ENCODE measurements at places on chromosomes 11 and 22. TPM values are rescaled to one million over a fixed set of nuclear protein-coding genes. Genes with fewer than 3 reads are reported as not detected.

GRCh38 chr11:72231396-72232259, 7.1 kb downstream of the INPPL1 start:
- DNase-seq = no peak

FIBIN gene
- 1.6 TPM for polyA plus RNA-seq

HTR3A gene
- not detected for polyA plus RNA-seq

- DNase-seq = no peak
These were observed 52.6 kb downstream of the PITPNB start for GRCh38 chr22:27866135-27867084.

FXYD2 gene
- 105 TPM for polyA plus RNA-seq

RIBC2 gene
- polyA plus RNA-seq = 0.25 TPM

DNA sequence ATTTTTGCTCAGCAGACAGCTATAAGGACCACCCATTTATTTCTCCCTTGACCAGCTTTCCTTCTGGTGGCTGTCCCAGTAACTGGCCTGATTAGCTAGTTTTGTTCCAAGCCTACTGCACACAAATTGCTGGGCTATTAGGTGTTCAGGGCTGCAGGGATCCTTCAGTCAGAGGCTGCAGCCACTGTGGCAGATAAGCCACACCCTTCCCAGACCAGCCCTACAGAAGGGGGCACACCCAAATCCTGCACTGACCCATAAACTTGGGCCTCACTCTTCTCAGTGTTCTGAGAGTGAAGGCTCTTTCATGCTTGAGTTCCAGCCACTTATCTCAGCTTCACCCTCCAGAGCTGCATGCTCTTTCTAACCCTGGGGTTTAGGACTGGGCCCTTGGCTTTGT, 200.0 kb downstream of the AASDHPPT start:
- DNase-seq = no peak

DNA sequence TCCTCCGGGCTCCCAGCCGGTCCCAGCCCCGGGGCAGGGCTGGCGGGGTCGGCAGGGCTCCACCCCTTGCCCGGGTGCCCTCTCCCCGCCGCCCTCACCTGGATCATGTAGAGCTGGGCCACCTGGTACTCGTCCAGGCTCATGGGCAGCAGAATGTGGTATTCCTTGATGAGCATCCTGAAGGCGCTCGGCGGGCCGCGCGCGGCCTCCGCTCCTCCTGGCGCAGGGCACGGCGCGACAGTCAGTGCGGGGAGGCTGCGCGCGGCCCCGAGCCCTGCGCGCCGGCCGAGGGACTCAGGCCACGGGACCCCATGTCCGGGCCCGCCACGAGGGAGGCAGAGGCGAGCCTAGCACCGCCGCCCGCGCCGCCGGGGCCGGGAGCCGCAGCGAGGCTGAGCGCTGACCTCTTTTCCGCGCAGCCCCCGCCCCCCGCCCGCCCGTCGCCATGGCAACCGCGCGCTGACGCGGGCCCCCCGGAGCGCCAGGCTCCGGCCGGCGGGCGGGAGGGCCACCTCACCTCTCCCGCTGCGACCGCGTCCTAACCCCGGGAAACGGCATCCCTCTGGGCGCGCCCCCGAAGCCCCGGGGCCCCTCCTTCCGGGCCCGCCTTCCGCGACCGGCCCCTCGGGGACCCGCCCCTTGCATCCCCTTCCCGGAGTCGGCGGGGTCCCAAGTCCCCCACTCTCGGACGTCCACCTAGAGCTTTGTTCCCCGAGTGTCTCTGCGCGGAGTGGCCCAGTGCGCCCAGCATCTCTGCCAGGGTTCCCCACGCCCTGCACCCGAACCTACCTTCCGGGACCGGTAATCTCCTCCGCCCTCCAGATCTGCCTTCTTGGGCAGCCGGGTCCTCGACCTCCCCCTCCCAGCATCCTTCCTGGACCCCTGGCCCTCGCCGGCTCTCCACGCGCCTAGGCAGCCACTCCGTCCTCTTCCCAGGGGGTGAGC, 886 bp downstream of the PITPNM1 start:
- no peak for DNase-seq

MYEOV gene
- polyA plus RNA-seq = not detected

GRCh38 chr22:32219026-32219425, 14.2 kb upstream of the RFPL2 start:
- DNase-seq = no peak

DNA sequence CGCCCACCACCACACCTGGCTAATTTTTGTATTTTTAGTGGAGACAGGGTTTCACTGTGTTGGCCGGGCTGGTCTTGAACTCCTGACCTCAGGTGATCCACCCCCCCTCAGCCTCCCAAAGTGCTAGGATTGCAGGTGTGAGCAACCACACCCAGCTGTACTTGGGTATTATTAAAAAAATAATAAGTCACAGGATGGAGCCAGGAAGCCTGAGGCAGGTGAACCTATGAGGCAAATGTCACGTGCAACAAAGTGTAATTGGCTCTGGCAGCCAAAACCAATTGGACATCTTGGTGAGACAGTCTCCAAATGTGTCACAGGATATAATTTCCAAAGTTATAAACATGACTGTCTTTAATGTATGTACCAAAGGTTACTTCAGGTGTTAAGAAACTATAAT, 24.0 kb upstream of the MALAT1 start:
- no peak for DNase-seq

DNA sequence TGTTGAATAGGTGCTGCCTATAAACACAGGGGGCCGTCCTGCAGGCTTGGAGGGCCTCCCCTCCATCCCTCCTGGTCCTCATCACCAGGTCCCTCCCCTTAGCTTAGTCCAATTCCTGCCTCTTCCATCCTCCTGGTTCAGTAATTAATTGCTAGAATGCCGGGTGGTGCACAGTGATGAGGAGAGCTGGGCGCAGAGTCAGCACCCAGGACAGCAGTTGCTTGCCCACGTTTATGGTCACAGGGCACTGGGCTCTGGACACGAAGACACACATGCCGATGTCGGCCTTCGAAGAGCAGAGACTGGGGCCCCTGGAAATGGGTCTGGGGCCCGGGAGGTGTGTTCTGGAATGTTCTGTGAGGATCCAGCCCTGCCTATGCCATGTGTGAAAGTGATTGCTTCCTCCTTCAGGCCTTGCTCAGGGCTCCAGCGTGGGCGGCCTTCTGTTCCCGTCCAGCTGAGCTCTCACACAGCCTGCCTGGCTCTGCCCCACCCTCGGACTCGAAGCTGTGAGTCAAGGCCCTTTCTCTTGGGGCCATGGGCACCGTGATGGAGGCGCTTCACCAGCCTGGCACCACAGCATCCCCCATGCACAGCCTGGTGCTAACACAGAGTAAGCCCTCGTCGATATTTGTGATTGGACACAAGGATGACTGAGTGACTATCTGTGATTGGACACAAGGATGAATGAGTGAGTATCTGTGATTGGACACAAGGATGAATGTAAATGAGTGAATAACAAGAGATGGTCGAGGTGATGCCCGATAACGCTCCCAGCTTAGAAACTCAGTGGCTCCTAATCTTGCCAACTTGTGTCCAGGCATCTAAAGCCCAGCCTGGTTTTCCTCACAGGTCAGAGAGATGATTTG, 884.7 kb downstream of the BRD1 start:
- peak; percentile 27 for DNase-seq

SYT12 gene
- polyA plus RNA-seq = 0.47 TPM

DNA sequence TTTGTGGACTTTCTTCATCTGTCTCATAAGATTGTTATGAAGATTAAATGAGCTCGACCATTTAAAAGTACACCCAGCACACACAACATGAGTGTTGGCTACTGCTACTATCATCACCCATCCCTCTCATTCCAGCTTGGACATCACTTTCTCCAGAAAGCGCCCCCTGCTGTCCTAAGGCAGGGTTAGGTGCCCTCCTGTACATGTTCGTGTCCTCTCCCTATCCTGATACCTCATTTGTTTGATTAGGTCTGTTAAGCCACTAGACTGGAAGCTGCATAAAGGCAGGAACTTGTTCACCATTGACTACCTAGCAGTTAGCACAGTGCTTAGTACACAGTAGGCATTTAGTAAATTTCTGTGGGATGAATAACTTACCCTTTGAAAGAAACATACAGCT, 85.5 kb downstream of the ENTHD1 start:
- DNase-seq = peak; percentile 62

- no peak for DNase-seq
These were observed 2.0 kb downstream of the CTNND1 start for GRCh38 chr11:57763568-57763967.

GRCh38 chr11:114914231-114915005, 236.1 kb downstream of the NXPE2 start:
- DNase-seq = no peak

DNA sequence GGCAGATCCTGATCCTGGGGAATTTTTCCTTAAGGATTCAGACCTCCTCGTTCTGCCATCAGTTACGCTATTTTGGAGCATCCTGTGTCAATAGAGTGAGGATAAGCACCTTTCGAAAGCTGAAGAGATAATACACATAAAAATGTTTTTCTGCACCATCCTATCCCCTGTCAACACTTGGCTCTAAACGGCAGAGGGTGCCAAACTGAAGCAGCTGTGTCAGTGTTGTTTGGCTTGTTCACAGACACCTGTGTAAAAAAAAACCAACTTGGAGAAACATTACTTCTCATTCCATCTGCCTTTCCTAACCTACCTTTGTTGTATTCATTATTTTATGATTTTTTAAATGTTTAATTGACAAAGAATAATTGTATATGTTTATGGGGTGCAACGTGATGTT, 417.0 kb upstream of the DDI1 start:
- no peak for DNase-seq
